ENCODE measurements at places on chromosomes 12 and 14.

GRCh38 chr14:65622703-65623102 is 210.2 kb downstream of the FUT8 start:
- DNase-seq = no peak

DNA sequence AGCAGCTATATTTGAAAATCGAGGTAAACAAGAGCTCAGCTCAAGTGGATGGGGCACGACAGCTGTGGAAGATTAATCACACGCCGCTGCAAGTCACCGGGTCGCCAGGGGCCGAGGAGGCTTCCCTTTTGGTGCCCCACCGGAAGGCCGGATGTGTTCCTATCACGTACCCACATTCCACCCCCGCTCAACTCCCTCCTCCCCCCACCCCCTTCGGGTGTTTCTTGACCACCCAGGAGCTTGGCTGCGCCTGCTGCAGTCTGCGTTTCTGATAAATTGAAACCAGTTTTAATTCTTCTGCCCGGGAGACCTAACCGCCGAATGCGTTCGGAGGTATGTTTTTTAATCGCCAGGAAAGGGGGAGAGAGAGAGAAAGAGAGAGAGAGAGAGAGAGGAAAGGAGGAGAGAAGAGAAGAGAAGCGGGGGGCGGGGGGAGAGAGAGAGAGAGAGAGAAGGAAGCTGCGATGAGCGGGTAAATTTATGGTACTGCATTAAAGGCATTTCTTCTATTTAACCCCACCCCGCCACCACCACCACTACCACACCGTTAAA is 1.8 kb downstream of the SLC8A3 start:
- DNase-seq = no peak

GRCh38 chr14:61285364-61285763 is 4.2 kb upstream of the TMEM30B start:
- DNase-seq = no peak

- DNase-seq = no peak
Observed at GRCh38 chr14:86153480-86153879, 623.5 kb downstream of the FLRT2 start.

GRCh38 chr14:104023325-104024055 is 62.0 kb upstream of the ASPG start:
- DNase-seq = no peak

- no peak for DNase-seq
Observed at GRCh38 chr12:97275256-97275655, 187.3 kb upstream of the RMST start.

GRCh38 chr12:120759591-120760348 is 34.1 kb downstream of the ACADS start:
- DNase-seq = no peak

- DNase-seq = no peak
Observed at GRCh38 chr14:33932033-33932432, 18.8 kb downstream of the EGLN3 start.

DNA sequence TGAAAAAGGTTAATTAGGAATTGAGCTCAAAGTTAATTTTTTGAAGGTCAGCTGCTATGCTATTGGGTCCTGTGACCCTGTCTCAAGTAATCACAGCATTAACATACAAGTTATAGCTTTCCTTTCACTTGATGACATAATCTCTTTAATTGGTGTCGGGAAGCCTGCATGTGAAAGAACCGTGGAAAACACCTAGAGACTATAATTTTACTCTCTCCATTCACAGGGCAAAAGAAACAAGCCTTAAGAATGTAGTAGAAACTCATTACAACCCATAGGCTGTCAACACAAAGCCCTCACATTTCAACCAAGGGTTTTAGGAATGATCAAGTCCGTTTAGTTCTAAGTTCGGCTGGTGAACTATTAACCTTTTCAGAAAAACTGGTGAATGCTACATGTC is 104.4 kb downstream of the PPM1A start:
- no peak for DNase-seq

GRCh38 chr12:99911081-99911480 is 73.7 kb downstream of the ANKS1B start:
- no peak for DNase-seq

DNA sequence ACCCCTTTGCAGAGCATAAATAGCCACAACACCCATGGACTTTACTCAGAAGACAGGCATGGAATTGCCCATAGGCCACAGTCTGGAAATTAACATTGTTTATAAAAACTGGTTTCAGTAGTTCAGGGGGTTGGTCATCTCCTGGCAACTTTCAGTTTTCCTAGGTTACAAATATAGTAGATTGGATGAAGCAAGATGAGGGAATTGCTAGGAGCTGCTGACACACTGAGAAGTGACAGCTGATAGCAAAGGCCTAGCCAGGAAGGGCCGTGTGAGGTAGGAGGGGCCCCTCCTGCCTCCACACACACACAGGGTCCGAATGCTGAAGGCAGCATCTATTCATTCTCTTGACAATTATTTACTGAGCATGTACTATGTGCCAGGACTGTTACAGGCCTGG is 8.3 kb downstream of the GALNT16 start:
- DNase-seq = no peak

DNA sequence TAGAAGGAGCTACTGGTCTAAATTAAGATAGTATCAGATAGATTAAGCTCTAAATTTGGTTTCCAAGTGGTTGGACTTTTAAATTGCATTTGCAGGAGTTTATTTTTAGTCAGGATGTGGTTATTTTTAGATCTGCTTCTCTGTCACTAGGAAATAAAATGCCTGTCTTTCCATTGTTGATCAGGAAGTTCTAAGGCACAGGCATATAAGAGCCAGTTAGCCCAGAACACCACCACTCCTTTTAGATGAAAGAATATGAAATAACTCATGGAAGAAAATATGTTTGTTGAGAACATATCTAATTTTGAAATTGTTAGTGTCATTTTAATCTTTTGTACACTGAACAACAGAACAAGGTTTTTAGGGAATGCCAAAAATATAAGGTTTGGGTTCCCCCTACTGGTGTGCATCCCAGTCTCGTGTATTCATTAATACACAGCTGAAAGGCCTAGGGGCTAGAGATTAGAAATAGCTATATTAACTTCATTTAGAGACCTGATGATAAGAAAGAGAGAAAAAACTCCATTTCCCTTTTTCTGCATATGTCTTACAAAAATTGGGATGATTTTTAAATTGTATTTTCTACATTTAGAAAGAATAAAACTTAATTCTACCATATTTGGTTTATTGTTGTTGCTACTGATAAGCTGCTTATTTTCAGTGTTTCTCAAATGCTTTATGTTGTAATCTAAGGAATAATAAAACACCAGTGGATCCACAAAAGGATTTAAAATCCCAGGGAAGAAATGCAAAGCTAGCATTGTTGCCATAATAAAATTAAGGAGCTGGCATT is 67.2 kb downstream of the RIC8B start:
- DNase-seq = peak; percentile 4

- no peak for DNase-seq
Observed at GRCh38 chr12:65868133-65868705, 43.9 kb downstream of the HMGA2 start.

- DNase-seq = no peak
Observed at GRCh38 chr12:12467264-12467663, 95.4 kb downstream of the DUSP16 start.

GRCh38 chr14:103002578-103003350 is 54.6 kb downstream of the CDC42BPB start:
- DNase-seq = no peak

GRCh38 chr12:66537876-66538275 is 141.0 kb downstream of the GRIP1 start:
- DNase-seq = no peak

GRCh38 chr12:104303538-104304151 is at the start of gene EID3:
Gene EID3 (plus strand): TSS chr12:104303739. CDS start chr12:104303935, 196 bp downstream.
- peak; percentile 75 for DNase-seq

DNA sequence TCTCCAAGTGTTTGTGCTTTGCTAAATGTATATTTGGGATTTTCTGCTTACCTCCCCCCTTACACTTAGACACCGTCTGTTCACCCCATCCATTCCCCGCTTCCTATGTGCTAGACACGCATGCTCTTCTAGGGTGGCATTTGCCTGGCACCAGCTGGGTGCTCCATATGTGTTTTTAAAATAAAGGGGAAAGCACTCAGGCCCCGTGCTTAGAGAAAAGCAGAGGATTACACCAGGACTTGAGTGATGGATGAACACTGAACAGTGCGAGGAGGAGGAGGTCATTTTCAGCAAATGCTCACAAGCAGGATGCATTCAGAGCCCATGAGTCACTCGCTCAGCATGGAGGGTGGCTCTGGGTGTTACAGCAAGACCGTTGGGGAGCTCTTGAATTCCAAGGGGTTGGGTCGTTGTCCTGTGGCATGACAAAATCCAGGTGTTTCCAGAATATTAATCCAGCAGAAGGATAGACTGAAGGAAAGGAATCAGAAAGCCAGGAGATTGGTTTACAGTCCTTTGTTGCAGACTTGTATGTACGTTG is 2.9 kb upstream of the BDKRB1 start:
- no peak for DNase-seq

- no peak for DNase-seq
Observed at GRCh38 chr12:62618319-62618718, 151.7 kb downstream of the MON2 start.

DNA sequence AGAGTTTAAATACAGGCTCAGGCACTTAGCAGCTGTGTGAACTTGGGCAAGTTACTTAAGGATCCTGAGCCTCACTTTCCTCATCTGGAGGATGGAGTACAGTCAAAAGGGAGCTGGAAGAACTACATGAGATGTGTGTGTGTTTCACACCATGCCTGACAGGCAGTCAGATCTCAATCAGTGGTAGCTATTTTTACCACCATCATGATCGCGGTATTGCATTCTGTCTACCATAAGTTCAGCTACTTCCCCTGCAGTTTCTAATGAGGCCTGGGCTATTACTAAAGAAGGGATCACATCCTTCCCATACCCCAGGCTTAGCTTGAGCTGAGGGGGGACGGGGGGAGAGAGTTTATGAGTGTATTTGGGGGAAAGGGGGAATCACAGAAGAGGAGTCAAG is 7.0 kb downstream of the AQP6 start:
- DNase-seq = no peak

- no peak for DNase-seq
Observed at GRCh38 chr14:99616832-99617800, 13.1 kb upstream of the CCDC85C start.

DNA sequence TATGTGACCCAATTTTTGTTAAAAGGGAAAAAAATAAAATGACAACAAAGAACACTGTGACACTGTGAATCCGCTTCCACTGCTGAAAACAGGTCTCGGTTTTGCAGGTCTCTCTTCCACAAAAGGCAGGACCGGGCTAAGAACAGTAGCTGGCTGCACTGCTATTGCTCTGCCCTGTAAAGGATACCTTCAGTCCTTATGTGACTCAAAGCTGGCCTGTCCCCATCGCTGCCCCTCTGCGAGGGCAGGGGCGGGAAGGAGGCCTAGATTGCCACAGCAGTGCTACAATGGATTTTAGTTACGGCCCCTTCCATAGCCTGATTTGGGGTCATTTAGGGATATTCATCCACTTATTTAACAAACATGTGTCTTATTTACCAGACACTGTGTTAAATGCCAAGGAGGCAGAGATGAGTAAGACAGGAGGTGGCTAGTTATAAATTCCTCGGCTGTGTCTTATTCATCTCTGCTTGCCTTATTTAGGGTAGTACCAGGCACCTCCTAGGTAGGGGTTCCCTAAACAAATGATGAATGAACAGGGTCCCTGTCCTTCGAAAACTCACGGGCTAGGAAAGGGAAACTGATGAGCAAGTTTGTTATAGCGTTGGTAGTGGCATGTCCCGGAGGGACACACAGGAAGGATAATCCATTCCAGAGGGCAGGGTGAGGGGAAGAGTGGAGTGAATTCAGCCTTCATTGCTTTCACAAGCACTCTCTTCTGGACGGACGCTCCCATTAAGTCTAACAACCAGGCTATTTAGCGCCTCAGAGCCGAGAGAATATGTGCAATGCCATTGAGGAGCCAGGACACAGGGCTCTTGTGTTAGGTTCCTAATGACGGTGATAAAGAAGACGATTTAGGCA is 73.3 kb downstream of the EID3 start:
- no peak for DNase-seq

DNA sequence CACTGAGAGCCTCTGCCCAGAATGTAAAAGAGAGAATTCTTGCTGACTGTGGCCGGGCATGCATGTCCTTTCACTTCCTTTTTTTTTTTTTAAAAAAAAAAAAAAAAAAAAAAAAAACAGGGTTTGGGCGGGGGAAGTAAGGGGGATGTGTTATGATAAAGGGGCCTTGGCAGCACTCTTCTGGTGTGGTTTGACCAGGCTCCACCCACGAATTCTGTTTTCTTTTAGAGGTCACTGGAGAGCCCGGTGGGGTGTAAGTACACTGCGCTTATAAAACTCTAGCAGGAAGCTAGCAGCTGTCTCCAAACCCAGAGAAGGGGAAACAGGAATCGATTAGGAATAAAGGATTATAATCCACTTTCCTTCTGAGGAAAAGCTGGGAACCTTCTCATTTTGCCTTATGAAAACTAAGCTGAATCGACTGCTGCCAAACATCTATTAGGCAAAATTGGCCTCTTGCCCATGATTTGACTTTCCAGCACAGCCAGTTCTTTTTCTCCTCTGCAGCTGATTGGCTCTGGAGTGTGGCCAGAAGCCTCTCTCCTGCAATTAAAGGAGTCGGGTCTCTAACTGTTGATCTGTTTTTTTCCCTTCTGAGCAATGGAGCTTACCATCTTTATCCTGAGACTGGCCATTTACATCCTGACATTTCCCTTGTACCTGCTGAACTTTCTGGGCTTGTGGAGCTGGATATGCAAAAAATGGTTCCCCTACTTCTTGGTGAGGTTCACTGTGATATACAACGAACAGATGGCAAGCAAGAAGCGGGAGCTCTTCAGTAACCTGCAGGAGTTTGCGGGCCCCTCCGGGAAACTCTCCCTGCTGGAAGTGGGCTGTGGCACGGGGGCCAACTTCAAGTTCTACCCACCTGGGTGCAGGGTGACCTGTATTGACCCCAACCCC is 27.7 kb upstream of the HIGD1C start:
- peak; percentile 50 for DNase-seq

DNA sequence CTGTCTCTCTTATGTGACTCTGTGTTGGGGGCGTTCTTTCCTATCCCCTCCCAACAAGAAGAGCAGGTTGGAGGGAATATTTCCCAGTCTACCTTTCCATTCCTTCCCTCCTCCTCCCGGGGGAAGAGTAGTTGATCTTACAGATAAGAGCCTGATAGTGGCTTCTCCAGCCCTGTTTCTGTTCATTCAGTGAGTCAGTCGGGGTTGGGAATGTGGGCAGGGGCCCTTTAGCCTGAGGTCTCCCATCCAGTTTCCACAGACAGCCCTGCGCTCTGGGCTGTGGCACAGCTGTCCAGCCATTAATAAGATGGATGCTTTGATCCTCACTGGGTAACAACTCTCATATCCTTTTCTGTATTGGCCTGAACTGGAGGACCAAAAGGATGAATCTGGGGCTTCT is 18.1 kb upstream of the PPP1R1A start:
- no peak for DNase-seq

Data from GM19239 (cell line).